ENCODE measurements at places on chromosomes 4 and X. TPM values are rescaled to one million over a fixed set of nuclear protein-coding genes. Genes with fewer than 3 reads are reported as not detected.

The FAAH2 gene
- total RNA-seq = under 0.01 TPM

The NCAPG gene
- total RNA-seq = 10.1 TPM

The UGT8 gene
- not detected for total RNA-seq

The RAB40A gene
- under 0.01 TPM for total RNA-seq

The SMR3B gene
- not detected for total RNA-seq

The PHEX gene
- total RNA-seq = 1.7 TPM

The AWAT2 gene
- total RNA-seq = not detected

The GLRA2 gene
- total RNA-seq = not detected

The ASB12 gene
- total RNA-seq = not detected

The MAGEA4 gene
- not detected for total RNA-seq

The UPF3B gene
- total RNA-seq = 2.3 TPM

The PPP2R2C gene
- total RNA-seq = under 0.01 TPM

The IL13RA2 gene
- 42.1 TPM for total RNA-seq

The FUNDC2 gene
- total RNA-seq = 18.3 TPM

The ABLIM2 gene
- total RNA-seq = 0.66 TPM

The TEX13B gene
- total RNA-seq = not detected

The PAGE1 gene
- not detected for total RNA-seq

The GJB1 gene
- not detected for total RNA-seq

The DUSP21 gene
- not detected for total RNA-seq

The REELD1 gene
- total RNA-seq = not detected

The HERC5 gene
- 3.3 TPM for total RNA-seq

The AP1AR gene
- 22.1 TPM for total RNA-seq

The DDIT4L gene
- total RNA-seq = 6.4 TPM

The KLHL13 gene
- 22.5 TPM for total RNA-seq

The FANCB gene
- total RNA-seq = 6.4 TPM

The MAGEB17 gene
- not detected for total RNA-seq

The UBE2K gene
- 15.0 TPM for total RNA-seq

The AMER1 gene
- total RNA-seq = 1.7 TPM

The GC gene
- not detected for total RNA-seq

The NRK gene
- 0.77 TPM for total RNA-seq

The CENPE gene
- total RNA-seq = 1.5 TPM

The ABCG2 gene
- 1.3 TPM for total RNA-seq

The GAGE13 gene
- total RNA-seq = not detected

The ADAM29 gene
- total RNA-seq = not detected

The INTU gene
- total RNA-seq = 9.5 TPM

The RAB41 gene
- total RNA-seq = not detected

The RAP1GDS1 gene
- total RNA-seq = 103 TPM

The CAPN6 gene
- total RNA-seq = not detected

The SSX2 gene
- not detected for total RNA-seq

The HCFC1 gene
- 10.2 TPM for total RNA-seq

The RXFP1 gene
- total RNA-seq = 1.3 TPM

The CLGN gene
- total RNA-seq = 11.8 TPM

The ENOPH1 gene
- total RNA-seq = 43.6 TPM

The CTAG1A gene
- total RNA-seq = not detected

The ZNF630 gene
- 2.1 TPM for total RNA-seq

The ARMCX4 gene
- total RNA-seq = 3.6 TPM

The LDB2 gene
- 40.6 TPM for total RNA-seq

Measured in fibroblast of lung (primary cell).